ENCODE measurements at places on chromosomes 3 and 15.

GRCh38 chr3:12367346-12367745 lies 78.5 kb downstream of the PPARG start:
- no peak for DNase-seq

GRCh38 chr3:120801484-120801883 lies 58.9 kb downstream of the GTF2E1 start:
- no peak for DNase-seq

DNA sequence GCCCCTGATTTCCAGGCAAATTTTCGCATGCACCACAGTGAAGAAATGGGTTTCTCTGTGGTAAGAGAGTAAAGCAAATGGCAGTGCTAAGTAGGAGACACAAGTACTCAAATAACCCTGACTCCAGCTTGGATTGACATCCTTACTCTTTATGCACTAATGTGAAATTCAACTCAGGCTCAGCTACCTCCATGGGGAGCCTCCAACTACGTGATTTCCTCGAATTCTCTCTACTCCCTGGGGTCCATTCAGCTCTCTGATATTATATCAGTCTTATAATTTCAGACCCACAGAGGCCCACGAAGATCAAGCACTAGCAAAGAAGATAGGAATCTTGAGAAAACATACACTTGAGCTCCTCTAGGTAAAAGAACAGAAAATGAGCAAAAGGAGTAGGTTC lies 407.6 kb upstream of the CCDC54 start:
- no peak for DNase-seq

DNA sequence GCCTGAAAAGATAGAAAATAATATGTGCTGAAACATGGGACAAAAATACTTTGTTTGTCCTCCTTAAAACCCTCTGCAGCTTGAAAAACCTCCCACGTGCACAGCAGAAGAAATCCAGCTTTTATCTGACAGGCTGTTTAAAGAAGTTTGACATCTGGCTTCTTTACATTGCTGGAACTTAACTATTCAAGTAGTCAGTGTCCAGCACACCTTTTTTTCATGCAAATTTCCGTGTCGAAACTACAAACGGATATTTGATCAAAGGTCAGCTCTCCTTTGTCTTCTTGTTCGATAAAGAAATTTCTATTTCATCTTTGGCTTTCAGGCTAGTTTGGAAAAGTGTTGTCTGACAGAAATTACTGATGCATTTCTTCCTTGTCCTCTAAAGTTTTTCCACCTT lies 66.8 kb upstream of the KBTBD8 start:
- no peak for DNase-seq

- DNase-seq = no peak
These were observed 66.5 kb downstream of the DPH6 start for GRCh38 chr15:35479423-35479822.

DNA sequence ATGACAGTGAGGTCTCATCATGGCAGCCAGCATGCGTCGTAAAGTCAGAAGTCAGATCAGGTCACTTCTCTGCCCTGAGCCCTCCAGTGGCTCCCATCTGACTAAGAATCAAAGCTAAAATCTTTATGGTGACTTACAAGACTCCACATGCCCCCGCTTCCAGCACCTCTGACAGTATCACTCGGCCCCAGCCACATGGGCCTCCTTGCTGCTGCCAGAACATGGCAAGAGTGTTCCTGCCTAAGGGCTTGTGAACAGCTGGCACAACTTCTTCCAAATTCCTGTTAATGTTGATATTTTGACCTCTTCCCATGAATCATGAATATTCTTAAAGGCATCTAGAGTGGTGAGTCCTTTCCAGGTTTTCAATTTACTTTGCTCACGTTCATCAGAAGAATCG lies 20.5 kb downstream of the POLR2M start:
- no peak for DNase-seq

GRCh38 chr3:187167777-187168176 lies 28.5 kb upstream of the RPL39L start:
- no peak for DNase-seq

GRCh38 chr3:109045271-109046040 lies 72.5 kb downstream of the MORC1 start:
- no peak for DNase-seq

- no peak for DNase-seq
These were observed 93.0 kb downstream of the FHIT start for GRCh38 chr3:61158216-61158615.

DNA sequence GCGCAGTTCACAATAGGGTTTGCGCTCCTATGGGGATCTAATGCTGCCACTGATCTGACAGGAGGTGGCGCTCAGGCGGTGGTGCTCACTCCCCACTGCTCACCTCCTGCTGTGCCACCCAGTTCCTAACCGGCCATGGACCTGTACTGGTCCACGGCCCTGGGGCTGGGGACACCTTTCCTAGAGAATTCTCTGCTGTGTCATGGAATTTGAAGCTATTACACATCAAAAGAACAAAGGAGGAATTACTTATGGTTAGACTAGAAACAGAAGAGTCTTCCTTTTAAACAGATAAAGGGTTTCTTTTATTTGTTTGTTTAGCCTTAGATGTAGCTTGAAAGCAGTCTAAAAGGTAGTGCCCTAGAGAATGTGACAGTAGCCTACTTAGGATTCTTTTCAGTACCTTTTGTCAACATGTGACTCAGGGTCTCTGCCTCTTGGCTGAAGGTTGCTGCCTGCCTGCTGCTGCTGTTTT lies 50.3 kb downstream of the PAK2 start:
- no peak for DNase-seq

DNA sequence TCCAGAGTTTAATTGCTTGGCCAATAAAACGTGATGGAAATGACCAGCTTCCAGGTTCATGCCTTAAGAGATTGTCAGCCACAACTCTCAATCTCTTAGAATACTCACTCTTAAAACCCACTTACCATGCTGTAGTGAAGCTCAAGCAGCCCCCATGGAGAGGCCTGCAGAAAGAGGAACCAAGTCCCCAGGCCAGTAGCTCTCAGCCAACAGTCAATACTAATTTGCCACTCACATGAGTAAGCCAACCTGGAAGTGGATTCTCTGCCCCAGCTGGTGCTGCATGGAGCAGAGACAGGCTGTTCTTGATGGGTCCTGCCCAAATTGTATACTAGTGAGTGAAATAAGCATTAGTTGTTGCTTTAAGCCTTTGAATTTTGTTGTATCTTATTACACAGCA lies 155.9 kb downstream of the OXSM start:
- DNase-seq = no peak

- DNase-seq = no peak
These were observed 127.2 kb downstream of the ZBTB20 start for GRCh38 chr3:115019900-115020299.

DNA sequence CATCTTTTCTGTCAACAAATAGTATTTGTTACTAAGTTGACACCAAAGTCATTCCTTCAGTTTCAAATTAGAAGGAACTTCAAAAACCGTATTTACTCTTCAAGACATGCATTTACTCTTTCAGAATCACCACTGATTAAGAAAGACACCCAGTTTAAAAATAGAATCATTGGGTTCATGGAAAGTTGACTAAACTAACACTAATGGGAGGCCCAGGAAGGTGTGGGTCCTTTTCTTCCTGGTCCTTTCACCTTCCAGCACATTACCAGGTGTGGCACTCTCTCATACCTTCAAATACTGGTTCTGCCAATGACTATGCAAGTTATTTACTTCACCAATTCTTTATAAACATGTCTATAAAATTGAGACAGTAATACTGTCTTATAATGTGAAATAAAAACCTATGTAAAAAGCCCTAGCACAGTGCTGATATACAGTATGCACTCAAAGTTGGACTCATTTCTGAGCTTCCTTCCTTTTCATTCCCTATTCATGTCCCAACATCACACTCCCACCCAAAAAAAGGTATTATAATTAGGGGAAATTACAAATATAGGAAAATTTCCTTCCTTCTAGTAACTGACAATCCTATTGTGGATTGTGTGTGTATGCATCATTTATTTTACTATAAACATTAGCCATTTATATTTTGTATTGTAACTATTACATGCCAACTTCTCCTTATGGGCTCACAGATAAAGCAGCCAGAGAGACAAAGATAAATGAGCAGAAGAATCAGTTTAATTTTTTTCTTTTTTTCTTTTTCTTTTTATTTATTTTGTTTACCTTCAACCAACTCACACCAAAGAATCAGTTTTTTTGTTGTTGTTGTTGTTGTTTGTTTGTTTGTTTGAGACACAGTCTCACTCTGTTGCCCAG lies 48.9 kb downstream of the LRRFIP2 start:
- no peak for DNase-seq
